ENCODE measurements at places on chromosomes 3 and 15.

DNA sequence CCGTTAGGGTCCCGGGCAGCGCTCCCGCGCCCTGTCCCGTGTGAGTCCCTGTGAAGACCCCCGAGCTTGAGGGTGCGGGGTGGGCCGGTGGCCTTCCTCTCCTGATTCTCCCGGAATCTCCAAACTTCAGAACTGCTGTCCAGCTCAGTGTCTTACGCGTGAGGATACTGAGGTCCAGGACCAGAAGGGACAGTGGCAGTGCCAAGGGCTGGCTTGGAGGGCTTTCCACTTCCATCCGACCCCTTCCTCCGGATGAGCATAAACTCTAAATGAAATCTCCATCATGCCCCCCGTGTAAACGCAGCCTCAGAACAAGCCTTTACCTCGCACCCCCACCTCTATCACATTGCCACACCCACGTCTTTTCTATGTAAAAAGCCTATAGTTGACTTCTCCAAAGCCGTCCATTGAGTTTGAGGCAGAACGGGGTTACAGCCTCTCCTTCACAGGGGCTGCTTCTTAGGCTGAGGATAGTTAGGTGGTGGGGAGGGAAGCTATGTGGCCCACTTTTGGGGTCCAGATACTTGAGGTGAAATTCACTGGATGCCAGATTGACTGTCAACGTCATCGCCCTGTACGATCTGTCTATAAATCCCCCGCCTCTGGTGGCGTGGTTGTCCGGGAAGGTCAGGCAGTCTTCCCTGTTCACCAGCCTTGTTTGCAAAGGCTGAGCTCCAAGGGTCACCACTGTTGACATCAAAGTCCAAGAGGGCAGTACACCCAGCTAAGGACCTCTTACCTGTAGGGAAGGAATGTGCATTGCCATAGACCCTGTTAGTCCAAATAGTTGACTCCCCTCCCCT is 1.1 kb downstream of the EDEM1 start:
- peak; percentile 52 for DNase-seq

GRCh38 chr3:149462051-149462450 is 12.4 kb upstream of the TM4SF4 start:
- DNase-seq = no peak

- DNase-seq = no peak
Measured at GRCh38 chr3:101038880-101039279, 45.7 kb upstream of the ABI3BP start.

GRCh38 chr3:142445816-142446254 is 2.0 kb downstream of the XRN1 start:
- no peak for DNase-seq

DNA sequence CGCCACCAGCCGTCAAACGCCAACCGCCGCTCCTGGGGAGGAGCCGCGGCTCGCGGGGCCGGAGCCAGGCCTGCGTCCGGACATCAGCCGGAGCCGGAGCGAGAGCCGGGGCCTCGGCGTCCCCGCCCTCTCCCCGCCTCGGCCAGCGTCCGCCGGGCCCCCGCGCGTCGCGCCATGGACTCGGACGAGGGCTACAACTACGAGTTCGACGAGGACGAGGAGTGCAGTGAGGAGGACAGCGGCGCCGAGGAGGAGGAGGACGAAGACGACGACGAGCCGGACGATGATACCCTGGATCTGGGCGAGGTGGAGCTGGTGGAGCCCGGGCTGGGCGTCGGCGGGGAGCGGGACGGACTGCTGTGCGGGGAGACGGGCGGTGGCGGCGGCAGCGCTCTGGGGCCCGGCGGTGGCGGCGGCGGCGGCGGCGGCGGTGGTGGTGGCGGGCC is 359 bp downstream of the ARIH1 start:
- peak; percentile 67 for DNase-seq

GRCh38 chr3:47847260-47847659 is 44.3 kb downstream of the DHX30 start:
- no peak for DNase-seq

DNA sequence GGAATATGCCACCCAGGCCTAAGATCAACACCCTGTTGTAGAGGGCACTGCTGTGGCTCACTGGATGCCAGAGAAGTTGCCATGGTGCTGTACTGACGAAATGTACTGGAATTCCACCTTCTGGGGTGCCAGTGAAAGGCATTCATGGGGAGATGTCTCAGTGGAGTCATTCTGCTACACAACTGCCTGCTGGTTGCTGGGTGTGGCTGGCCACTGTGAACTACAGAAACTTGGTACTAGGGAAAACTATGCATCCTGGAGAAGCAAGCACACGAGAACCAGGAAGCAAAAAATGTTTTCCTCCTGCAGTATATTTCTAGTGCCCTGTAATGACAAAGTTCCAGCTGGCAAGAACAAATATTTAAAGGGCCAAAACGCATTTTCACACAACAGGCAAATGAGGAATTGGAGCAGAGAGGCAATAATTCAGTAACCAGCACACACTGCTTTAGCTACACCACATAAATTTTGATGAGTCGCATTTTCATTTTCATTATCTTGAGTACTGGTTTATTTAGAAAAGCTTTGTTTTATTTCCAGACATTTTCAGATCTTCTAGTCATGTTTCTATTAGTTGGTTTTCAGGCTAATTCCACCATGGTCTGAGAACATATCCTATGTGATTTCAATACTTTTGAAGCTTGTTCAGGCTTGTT is 18.3 kb upstream of the RFX7 start:
- no peak for DNase-seq

DNA sequence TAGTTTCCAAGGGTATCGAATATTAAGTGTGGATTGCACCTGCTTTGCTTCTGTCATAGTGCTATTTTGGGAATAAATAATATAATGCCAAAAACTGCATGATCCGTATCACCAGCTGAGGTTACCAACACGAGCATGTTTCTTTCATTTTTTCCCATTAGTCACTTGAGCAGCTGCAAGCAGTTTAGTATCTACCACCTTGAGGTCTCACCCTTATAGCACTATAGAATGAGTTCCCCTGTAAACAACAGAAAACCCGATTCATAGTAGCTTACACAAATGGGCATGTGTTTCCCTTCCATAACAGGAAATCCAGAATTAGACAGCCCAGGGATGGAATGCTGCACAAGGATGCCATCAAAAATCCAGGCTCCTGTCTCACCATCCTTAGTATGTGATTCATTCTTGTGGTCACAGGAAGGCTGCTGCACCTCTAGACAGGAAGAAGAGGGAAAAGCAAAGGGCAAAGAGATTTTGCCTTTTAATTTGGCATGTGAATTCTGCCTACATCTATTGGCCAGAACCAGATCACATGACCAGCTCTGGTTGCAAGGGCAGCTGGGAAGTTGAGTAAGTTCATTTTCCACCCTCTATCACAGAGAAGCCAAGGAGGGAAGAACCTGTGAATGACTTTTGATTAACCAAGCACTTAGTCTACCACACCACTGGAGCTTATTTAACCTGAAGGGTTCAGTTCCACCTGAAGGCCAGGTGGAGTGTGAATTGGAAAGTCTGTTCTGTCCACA is 91.3 kb upstream of the SLC25A36 start:
- DNase-seq = no peak

GRCh38 chr15:43220991-43221403 is at the start of gene EPB42:
Gene EPB42 (minus strand): TSS chr15:43221018. CDS start chr15:43220825, 193 bp downstream.
- DNase-seq = no peak

- no peak for DNase-seq
Measured at GRCh38 chr15:91384189-91384730, 284.2 kb downstream of the SV2B start.

DNA sequence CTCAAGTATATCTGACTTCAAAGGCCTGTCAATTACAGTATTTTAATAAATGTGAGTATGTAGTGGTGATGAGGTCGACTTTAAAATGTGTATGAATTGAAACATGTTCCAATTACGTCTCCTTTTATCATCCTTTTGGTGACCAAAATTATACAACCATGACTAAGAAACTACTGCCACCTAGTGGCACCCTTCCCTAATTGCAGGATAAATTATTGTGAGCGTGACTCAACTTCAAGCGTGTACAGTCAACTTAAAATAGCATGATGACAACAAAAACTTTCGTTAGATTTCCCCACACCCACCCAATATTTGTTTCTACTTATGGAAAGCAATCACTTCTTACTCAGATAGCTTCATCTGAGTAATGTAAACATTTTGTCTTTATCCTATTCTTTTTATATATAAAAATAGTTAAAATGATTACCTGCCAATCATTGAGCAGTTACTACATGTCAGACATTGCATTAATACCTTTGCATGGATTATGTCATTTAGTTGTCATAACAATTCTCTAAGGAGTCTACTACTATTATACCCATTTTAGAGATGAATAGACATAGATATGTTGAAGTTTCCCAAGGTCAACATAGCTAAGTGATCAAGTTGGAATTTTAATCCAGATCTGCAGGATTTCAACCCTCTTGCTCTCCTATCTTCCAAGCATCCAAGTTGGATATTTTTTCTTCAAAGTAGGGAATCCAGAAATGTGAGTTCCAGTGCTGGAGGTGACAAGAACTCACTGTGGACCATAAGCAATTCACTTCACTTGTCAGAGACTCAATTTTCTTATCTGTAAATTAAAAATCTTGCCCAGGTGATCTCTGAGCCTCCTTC is 106.0 kb downstream of the MEX3B start:
- DNase-seq = no peak

GRCh38 chr3:174219738-174220137 is 639.4 kb upstream of the NAALADL2 start:
- DNase-seq = no peak

DNA sequence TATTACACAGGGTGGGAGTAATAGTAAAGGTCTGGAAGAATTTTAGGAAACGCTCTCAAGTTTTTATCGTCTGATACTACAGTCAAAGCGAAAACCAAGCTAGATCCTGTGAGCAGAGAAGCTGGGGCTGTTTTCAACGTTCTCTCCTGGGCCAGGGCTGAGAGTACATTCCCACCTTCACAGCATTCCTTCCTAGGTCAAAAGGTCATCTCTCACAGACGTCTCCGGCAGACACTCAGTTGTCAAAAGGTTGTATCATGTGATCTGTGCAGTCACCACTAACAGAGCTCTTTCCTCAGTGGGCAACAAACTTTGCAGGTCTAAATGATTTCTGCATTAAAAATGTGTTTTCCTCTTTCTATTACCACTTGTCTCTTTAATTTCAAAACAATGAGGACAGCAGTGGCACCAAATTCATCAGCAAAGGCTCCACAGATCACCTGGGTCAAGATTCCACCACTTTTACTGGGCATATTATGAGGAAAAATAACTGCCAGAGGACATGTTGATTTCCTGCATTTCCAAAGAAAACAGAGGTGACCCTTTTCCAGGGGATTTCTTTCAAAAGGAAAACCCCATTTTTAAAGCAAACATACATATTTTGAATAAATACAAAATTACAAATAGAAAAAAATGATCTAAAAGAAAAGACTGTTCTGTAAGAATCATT is 41.9 kb downstream of the MEIS2 start:
- DNase-seq = no peak

DNA sequence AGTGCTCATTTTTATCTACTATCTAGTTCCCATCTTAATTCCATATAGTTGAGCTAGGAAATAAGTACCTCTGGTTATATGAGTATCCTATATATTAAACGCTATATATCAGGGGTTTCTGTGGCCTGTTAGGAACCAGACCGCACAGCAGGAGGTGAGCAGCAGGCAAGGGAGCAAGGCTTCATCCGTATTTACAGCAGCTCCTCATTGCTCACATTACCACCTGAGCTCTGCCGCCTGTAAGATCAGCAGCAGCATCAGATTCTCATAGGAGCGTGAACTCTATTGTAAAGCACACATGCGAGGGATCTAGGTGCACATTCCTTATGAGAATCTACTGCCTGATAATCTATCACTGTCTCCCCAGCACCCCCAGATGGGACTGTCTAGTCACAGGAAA is 23.0 kb downstream of the GSK3B start:
- no peak for DNase-seq

DNA sequence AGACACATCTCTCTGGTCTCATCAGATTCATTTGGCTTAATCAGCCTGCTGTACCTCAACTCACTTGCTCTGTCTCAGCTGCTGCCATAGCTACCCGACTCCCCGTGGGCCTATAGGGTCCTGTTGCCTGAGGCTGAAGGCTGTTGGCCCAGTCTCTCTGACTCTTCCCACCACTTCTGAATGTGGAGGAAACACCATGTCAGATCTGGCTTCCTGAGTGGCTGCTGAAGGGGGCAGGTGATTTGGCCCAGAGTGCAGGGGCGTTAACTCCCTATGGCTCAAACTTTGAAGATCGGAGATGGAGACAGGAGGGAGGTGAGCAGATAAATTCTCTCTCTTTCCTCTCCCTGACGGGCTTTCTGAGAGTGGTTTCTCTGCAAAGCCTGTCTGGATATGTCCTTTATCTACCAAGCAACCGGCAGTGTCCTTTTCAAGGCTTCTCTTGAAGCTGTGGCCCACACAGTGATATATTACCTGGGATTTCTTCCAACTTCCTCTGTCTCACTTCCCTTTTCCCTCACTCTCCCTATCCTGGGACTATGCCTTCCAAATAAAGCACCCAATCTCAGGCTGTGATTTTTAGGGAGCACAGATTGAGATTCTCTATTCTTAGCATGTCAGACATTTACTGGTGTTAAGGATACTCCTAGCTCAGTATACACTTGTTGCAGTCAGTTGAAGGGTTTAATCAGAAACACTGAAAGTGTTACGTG is 334.9 kb upstream of the TBC1D5 start:
- DNase-seq = no peak

- DNase-seq = no peak
Measured at GRCh38 chr15:80587816-80588456, 107.2 kb upstream of the ABHD17C start.

GRCh38 chr3:183579967-183580900 is 24.7 kb upstream of the KLHL6 start:
- DNase-seq = peak; percentile 57

All from pancreas (tissue), 10 donors.